ENCODE measurements at places on chromosomes 16 and 17.

GRCh38 chr17:76142039-76142584, 1.1 kb upstream of the FOXJ1 start:
- DNase-seq, result no peak

- no peak for DNase-seq
These were observed 519.1 kb downstream of the MAF start for GRCh38 chr16:79081297-79082066.

GRCh38 chr17:8315764-8316217, 5.8 kb downstream of the ARHGEF15 start:
- no peak for DNase-seq

- no peak for DNase-seq
These were observed 422 bp downstream of the CD300LF start for GRCh38 chr17:74712301-74712700.

- no peak for DNase-seq
These were observed 2.6 kb upstream of the SLC38A8 start for GRCh38 chr16:84045001-84045817.

All from NCI-H1105 treated with DMSO at 0.1 percent for 48 hours (cell line).